ENCODE measurements at places on chromosomes 3 and 15.

GRCh38 chr3:183185696-183186095, 23.2 kb upstream of the LAMP3 start:
- no peak for DNase-seq

DNA sequence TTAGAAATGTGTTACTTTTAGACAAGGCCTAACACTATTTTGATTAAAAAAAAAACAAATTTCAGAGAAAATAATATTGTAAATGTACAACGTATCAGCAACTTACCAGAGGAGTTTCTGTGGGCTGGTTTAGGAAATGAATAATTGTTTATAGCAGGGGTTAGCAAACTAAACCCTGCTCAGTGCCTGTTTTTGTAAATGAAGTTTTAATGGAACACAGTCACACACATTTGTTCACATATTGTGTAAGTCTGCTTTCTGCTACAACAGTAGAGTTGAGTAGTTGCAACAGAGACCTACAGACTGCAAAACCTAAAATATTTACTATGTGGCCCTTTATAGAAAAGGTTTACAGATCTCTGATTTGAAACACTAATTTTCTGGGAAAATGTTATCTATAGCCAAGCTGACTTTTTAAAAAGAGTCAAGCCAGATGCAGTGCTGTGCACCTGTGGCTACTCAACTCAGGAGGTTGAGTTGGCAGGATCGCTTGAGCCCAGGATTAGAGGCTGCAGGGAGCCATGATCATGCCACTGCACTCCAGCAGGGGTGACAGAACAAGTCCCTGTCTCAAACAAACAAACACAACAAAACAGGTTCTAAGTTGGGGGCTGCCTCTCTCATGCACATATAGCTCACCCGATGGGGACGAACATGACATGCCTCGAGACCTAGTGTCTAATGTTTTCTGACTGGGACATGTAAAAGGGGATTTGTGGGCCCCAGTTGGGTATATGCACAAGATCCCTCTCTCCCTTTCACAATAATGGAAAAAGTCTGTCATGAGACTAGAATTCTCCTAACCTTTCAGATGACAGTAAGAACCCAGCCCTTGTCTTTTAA, 182.5 kb downstream of the TNIK start:
- DNase-seq, result no peak

- DNase-seq, result no peak
Observed at GRCh38 chr3:141477224-141477623, 9.6 kb upstream of the RASA2 start.

- peak; percentile 21 for DNase-seq
Observed at GRCh38 chr3:184005941-184006507, 11.7 kb downstream of the ABCC5 start.

GRCh38 chr3:61531528-61531927, 29.8 kb upstream of the PTPRG start:
- DNase-seq, result no peak

GRCh38 chr3:51671734-51672475, 853 bp downstream of the TEX264 start:
- DNase-seq, result peak; percentile 67

- DNase-seq, result no peak
Observed at GRCh38 chr3:47385007-47385406, 4.2 kb downstream of the PTPN23 start.

All from GM12892 (cell line).